ENCODE measurements at places on chromosomes 11 and 22. TPM values are rescaled to one million over a fixed set of nuclear protein-coding genes. Genes with fewer than 3 reads are reported as not detected.

TH gene
- total RNA-seq: not detected

PPP6R3 gene
- total RNA-seq: 123 TPM

NCR3LG1 gene
- total RNA-seq: 3.9 TPM

FREY1 gene
- total RNA-seq: not detected

GRCh38 chr11:30041171-30041570 lies 24.3 kb upstream of the KCNA4 start:
- no peak for DNase-seq
- H3K27me3 ChIP-seq: no peaks in the 10 kb centered on the region
- no peaks in the 10 kb centered on the region for H3K36me3 ChIP-seq
- no peak overlapping the region for H3K4me3 ChIP-seq
- no peak overlapping the region for H3K27ac ChIP-seq

GRCh38 chr22:46090036-46090591 lies 60.2 kb upstream of the PPARA start:
- peaks cover 54% of the 10 kb centered on the region for H3K36me3 ChIP-seq
- H3K4me1 ChIP-seq: peaks cover 29% of the 10 kb centered on the region
- DNase-seq: no peak
- no peak overlapping the region for H3K4me3 ChIP-seq

DNA sequence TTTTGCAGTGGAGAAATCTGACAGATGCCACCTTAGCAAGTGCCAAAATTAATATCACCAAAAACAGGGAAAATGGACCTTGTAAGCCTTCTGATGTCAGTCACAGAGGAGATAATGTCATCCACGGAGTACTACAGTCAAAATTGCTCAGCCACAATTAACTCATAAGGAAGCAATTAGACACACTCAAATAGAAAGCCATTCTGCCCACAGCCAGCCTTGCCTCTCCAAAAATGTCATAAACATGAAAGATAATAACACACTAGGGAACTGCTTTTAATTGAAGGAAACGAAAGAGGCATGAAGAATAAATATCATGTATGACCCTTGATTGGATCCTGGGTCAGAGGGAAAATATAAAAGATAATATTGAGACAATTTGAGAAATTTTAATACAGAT lies 505.6 kb upstream of the API5 start:
- no peak overlapping the region for H3K27ac ChIP-seq
- no peaks in the 10 kb centered on the region for H3K36me3 ChIP-seq
- DNase-seq: no peak
- no peaks in the 10 kb centered on the region for H3K27me3 ChIP-seq

DNA sequence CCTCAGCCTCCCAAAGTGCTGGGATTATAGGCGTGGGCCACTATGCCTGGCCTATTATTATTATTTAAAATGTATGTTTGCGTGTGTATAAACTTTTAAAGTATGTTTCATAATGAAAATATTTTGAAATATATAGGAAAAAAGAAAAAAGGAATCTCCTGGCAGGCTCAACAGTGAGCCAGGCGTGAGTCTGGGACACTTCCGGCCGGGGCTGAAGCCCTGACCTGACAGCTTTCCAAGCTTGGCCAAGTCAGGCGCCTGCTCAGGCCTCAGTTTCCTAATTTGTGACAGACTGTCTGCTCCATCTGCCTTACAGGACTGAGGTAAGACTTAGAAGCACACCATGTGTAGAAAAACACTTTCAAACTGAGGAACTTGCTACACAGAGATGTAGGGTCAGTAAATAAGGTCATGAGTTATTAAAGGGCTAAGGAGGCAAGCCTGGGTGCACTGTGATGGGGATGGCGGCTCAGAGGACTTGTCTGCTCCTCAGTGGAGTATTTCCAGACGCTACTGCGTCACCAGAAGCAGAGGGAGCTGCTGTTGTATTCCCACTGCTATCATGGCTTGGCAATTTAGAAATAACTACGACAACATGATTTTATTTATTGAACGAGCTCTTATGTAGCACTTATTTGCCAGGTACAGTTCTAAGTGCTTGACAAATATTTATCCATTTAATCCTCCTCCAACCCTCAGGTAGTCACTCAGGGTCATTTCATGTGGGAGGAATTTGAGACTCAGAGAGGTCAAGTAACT lies 100.1 kb downstream of the PRR5L start:
- H3K4me1 ChIP-seq: no peaks in the 10 kb centered on the region
- no peaks in the 10 kb centered on the region for H3K36me3 ChIP-seq
- H3K4me3 ChIP-seq: no peak overlapping the region
- H3K27me3 ChIP-seq: no peaks in the 10 kb centered on the region
- H3K27ac ChIP-seq: no peak overlapping the region

- H3K36me3 ChIP-seq: no peaks in the 10 kb centered on the region
- H3K27me3 ChIP-seq: no peaks in the 10 kb centered on the region
Measured at GRCh38 chr11:7442588-7443215, 42.6 kb upstream of the OLFML1 start.

DNA sequence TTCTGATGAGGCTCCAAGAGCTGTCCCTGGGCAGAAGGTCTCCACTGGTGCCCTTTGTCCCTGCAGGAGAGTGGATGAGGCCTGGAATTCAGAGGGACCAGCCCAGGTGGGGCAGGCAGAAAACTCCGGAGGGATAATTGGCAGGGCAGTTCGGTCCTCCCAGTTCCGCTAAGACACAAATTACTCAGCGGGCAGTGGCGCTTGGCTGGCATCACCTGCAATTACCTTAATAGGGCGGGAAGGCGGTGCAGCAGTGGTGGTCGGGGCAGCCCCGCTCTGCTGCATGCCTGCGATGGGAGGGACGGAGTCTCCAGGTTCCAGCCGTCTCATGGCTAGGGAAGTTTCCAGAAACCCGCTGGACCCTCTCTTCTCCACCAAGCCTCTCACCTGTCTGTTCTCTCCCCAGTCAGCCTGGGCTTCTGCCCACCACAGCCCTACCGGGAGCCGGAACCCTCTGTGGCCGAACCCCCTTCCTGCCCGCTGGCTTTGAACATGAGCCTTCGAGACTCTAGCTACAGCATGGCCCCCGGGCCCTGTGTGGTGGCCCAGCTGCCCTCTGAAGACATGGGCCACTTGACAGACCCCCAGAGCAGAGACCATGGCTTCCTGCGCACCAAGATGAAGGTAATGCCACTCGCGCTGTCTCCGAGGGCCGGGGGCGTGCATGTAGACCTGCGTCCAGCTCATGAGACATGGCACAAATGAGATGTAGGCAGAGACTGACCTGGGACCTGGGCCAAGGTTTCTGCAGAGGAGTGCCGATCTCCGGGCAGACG lies 7.0 kb downstream of the OVOL1 start:
- H3K27me3 ChIP-seq: peaks cover 75% of the 10 kb centered on the region
- DNase-seq: no peak
- no peaks in the 10 kb centered on the region for H3K36me3 ChIP-seq
- peaks cover 5% of the 10 kb centered on the region for H3K4me1 ChIP-seq
- no peak overlapping the region for H3K27ac ChIP-seq
